ENCODE measurements at places on chromosomes 5 and 9.

- no peak for DNase-seq
These were observed 11.8 kb downstream of the HDHD3 start for GRCh38 chr9:113364951-113365350.

GRCh38 chr5:112142769-112143270, 276.3 kb downstream of the EPB41L4A start:
- no peak for DNase-seq

GRCh38 chr9:123087359-123087888, 54.0 kb downstream of the GPR21 start:
- no peak for DNase-seq

GRCh38 chr5:68292316-68292715, 76.8 kb downstream of the PIK3R1 start:
- DNase-seq: no peak

- DNase-seq: no peak
These were observed 159.1 kb downstream of the CCDC171 start for GRCh38 chr9:15711931-15712330.

DNA sequence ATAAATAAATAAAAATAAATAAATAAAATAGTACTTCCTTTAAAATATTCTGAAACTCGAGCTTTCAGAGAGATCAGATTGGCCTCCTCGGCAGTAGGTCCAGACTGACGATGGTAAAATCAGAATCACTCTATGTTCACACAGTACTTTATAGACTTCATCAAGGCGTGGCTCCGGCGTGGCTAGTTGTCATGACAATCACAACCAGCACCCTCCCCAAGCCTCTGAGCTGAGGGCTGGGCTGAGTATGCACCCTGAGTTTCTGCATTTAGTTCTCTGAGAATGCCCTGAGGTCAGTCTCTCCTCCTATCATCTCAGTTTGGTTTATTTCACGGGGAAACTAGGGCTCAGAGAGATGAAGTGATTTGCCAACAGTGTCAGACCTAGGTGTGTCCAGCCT, 43.3 kb upstream of the BARHL1 start:
- DNase-seq: no peak

GRCh38 chr5:97093193-97093592, 49.2 kb downstream of the LIX1 start:
- DNase-seq: no peak

DNA sequence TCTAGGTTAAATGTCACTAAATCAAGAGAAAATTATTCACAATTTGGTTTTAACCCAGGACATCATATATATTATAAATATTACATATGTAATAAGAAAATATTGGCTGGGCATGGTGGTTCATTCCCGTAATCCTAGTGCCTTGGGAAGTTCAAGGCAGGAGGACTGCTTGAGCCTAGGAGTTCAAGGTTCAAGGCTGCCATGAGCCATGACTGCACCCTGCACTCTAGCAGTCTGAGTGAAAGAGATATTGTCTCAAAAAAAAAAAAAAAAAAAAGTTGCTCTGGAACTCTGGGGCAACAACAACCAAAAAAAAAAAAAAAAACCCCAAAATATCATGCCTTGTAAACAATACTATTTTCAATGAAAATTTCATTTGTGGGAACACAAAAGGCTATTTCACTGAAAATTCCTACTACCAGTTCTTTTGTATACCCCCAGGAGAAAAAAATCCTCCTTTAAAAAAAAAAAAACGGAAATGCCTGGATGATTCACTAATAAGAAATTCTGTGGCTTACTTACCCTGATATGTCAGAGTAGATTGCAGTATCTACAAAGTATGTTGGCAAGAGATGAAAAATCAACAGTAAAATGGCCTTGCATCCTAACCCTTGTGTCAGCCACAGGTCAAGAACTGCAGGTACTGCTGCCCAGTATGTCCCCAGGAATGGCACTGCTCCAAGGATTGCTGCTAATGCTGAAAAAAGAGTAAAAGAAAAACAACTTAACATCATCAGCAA, 22.6 kb upstream of the CTNNAL1 start:
- DNase-seq: no peak

DNA sequence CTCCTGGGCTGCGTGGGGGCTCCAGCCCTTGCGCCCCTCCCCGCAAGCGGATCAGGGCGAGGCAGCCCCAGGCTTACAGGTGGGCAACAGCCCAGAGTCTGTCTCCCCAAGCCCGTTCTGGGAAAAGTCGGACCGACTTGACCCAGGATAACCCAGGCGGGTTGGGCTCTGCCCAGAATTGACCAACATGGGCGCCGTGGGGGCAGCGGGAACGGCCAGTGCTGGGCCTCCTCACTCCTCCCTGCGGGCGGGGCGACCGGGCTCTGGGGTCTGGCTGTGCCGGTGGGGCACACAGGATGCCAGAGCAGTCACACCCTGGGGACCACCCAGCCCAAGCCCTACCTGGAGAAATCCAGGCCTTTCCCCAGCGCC, 15.3 kb upstream of the SYNPO start:
- no peak for DNase-seq

GRCh38 chr5:154698763-154699162, 56.4 kb upstream of the LARP1 start:
- no peak for DNase-seq

DNA sequence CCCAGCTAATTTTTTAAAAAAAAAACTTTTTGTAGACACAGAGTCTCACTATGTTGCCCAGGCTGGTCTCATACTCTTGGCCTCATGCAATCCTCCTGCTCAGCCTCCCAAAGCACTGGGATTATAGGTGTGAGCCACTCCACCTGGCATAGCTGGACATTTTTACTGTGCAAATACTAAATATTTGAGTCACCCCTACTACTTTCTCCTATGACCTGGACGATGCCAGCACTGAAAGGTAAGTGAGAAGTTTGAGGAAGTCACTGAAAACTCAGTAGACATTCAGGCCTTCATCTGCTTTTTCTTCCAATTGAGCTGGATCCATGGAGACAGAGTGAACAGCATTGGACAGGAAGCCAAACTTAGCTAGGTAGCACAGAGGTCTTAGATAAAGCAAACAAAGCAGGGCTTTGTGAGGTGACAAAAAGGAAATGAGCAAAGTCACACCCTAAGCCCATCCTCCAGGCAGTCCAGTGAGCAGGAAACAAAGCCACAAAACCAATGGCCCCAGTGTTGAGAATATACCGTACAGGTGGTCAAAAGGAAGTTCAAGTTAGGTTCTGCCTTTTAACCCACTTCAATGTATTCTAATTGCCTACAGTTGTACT, 192.6 kb upstream of the RASA1 start:
- no peak for DNase-seq

DNA sequence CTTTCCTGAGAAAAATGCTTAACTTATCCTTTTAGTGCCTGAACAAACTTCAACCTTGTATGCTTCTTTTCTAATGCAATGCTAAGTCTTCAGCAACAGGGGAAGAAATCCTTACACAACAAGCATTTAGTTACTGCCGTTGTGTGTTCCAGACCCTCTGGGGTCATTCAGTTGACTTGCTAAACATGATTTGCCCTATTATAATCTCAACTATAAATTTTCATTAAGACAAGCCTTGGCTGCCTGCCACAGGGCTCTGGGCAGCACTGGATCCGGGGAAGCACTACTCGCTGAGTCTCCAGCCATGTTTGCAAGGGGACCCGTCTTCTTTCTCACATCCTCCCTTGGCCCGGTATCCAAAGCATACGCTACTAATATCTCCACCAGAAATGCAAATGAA, 58.1 kb downstream of the PTCH1 start:
- DNase-seq: no peak

GRCh38 chr5:138927979-138928378, 52.8 kb upstream of the LRRTM2 start:
- no peak for DNase-seq

- DNase-seq: no peak
These were observed 125.3 kb upstream of the CDKN2B start for GRCh38 chr9:22134390-22134789.

DNA sequence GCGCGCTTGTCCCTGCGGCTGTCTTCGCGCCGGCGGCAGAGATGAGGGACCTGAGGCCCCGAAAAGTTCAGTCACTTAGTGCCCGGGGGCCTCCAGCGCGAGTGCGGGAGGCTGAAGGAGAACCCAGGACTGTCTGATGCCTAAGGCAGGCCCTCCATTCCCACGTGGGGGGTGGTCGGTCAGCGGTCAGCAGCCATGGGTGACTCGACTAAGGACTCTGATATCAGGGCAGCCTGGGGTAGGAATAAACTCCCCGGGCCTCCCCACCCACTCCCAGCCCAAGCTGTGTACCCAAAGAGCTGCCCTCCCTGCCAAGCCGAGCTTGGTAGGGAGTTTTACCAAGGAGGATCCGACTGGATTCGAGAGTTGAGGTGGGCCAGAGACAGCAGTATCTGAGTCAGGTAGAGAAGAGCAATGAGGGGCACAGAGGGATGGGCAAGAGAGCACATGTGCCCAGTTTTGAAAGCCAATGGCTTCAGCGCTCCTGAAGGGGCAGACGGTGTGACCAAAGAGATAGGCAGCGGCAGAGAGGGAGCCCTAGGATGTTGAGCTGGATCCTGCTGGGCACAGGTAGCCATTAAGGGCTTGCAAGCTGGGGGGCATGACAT, 787 bp downstream of the FGFR4 start:
- DNase-seq: no peak

DNA sequence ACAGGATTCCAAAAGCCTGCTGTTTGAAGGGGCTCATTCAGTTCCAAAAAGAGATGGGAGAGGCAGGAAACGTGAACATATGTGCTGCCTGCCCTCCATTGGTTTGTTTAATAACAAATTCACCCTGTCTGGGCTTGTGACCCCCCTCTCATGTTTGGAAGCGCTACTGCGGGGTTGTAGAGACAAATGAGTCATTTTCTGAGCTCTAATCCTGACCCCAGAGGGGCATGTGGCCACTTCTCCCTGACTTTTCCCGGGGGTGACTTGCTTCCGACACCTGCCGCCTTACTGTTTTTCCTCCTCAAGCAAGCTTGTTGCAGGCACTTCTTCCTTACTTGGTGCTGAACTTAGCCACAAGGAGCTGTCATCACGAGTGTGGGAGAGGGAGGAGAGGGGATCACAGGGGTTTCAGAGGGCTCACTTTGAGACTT, 75.9 kb downstream of the LMNB1 start:
- DNase-seq: no peak

GRCh38 chr5:80912479-80912878, 47.7 kb upstream of the RASGRF2 start:
- DNase-seq: no peak

- DNase-seq: no peak
These were observed 24.6 kb upstream of the C9orf40 start for GRCh38 chr9:74977287-74977686.

GRCh38 chr9:127149010-127149409, 26.6 kb upstream of the ANGPTL2 start:
- no peak for DNase-seq

GRCh38 chr9:126523611-126524111, 90.1 kb upstream of the LMX1B start:
- no peak for DNase-seq

DNA sequence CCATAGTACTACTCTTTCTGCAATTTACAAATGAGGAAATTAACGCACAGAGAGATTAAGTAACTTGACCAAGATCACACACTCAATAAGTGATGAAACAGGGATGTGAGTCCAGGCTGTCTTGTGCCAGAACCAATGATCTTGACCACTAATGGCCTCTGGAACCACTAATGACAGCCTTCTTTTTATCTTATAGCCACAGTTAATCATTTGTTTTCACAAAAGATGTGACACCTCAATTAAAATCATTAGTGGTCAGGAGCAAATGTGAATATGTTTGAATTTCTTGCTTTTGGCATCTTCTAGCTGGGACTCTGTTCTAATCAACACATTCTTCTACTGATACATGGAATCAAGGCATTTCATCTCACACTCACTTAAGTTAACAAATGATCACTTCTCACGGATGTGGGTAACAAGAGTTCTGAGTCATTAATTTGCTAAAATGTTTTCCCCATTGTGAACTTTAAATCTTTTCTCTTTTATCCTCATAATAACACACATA, 102.7 kb upstream of the CD180 start:
- no peak for DNase-seq

DNA sequence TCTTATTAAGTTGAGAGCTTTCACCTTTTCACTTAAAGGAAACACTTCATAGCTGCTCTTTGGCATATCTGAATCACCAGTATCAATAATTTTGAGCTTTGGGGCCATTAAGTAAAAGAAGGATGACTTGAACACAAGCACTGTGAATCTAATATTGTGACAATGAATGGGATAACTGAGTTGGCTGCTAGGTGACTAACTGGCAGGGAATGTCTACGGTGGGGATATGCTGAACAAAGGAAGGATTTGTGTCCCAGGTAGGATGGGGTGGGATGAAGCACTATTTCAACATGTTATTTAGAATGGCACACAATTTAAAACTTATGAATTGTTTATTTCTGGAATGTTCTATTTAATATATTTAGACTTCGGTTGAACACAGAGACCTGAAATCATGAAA, 123.6 kb downstream of the TEX10 start:
- DNase-seq: no peak

GRCh38 chr5:9363026-9363425, 182.8 kb downstream of the SEMA5A start:
- no peak for DNase-seq
